Sciatic nerve (tissue), 2 donors: ENCODE measurements at places on chromosomes 5 and 9. TPM values are rescaled to one million over a fixed set of nuclear protein-coding genes. Genes with fewer than 3 reads are reported as not detected.

DNA sequence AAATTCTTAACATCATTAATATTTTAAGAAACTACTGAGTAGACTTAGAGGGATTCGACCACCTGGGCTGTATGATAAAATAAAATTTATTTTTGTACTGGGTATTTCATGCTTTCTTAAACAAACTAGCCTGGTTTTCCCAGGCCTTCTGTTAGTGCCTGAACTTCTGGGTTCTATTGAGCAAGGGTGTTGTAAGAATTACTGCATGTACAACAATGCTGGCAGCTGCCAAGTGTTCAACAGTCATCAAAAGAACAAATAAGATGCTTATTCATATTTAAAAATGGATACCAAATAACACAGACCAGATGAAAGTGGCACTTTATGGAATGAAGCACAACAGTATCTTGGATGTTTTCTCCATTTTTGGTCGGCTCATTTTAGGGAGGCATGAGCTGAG lies 123.2 kb upstream of the FBXL7 start:
- no peak for DNase-seq

- DNase-seq: no peak
These were observed 327.0 kb upstream of the TNC start for GRCh38 chr9:115444959-115445358.

DNA sequence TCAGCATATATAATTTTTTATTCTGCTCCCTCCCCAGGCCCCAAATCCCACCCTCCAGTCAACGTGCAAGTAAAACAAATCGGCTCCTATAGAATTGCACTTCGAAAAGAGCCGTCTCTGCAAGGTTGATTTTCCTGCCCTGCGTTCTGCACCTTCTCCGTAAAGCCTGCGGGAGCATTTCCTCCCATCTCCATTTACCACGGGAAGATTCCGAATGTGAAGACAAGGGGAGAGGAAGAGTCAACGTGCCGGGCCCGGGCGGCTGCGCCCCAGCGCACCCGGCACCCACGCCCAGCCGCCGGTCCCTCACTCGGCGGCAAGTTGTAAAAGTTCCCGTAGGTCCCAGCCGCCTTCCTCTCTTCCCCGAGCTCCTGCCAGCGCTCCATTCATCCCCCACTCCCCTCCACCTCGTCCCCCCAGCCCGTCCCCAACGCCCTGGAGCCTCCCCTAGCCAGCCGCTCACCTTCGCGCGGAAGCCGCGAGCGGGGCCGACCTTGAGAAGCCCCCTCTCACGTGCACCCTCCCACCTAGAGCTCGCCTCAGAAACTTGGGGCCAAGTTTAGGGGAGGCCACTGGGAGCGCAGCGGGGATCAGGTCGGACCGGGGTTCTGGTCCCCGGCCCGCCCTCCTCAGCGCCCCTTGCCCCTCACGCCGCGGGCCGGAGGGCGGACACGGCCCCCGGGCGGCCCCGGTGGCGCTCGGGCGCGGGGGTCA lies 431 bp downstream of the BNC2 start:
- DNase-seq: no peak

GRCh38 chr9:135960411-135961276 lies 529 bp downstream of the UBAC1 start:
- DNase-seq: peak; percentile 81

GRCh38 chr5:134114886-134115805 lies 665 bp downstream of the TCF7 start:
- DNase-seq: no peak

DNA sequence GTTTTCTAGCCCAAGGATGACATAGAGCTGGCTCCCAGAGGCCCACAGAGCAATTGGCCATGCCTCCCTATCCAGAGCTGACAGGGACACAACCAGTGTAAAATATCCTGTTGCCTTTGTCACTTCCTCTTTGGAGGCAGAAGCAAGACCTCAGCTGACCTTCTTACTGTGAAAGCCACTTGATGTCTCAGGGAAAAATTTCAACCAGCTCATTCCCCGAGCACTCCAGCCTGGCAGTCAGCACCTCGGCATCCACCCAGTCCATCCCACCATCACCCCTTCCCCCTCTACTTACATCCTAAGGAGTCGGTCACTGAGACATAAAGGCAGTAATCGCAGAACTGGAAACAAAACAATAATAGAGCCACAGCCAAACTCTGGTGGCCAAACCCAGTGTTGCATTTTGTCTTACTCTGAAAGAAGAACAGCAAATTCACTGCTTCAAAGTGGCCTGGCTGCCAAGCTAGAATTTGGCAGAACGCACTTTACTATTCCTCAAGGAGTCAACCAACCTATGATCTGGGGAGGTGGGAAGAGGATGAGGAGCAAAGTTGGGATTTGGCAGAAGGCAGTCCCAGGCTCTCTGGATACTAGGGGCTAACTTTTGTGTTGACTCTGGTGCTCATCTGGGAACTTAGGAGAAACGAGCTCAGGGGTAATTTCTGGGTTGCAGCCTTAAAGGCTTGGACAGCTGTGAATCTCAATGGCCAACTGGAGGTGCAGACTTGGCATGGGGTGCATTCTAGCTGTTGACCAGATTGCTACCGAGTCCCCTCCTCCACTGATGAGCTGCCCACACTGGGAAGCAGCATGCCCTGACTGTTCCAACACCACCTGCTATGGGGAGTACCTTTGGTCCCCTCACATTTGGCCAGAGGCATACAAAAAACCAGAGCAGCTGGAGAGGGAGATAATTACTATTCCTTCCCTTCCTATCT lies 13.6 kb downstream of the NIPAL4 start:
- DNase-seq: no peak

GRCh38 chr5:103886826-103887225 lies 324.2 kb upstream of the NUDT12 start:
- DNase-seq: no peak

DNA sequence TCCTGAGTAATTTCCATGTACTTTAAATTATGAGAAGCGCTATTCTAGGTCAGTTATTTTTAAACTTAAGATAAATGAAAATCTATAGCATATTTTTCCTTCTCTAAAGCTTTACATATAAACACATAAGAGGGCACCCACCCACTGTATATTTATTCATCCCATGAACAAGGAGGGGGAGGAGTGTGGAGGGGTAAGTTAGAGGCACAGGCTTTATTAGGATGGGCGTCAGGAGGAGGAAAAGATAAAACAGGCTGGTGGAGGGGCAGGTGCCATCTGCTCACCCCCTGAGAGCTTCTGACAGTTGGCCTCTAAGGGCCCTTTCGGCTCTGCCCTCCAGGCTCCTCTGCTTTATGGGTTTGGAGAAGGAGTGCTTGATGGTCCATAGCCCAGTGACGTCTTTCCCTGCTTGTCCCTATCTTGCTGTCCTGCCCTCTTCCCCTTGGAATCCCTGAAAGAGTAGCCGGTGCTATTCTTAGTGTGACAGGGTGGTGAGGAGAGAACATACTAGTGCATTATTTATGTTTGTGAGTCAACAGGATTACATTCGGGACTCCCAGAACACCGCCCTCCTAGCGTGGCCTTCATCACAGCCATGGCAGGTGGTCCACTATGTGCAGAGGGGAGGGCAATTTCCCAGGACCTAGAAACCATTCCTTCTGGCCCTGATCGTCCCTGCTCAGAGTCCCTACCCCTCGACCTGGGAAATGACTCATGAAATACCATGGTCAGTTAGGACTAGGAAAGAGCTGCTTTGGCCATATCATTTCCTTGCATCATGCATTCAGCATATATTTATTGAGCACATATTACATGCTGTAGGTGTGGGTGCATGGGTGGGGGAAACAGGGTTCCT lies 7.9 kb upstream of the SYNPO start:
- no peak for DNase-seq

- DNase-seq: no peak
These were observed 288.0 kb upstream of the ANKRD55 start for GRCh38 chr5:56520986-56521730.

DNA sequence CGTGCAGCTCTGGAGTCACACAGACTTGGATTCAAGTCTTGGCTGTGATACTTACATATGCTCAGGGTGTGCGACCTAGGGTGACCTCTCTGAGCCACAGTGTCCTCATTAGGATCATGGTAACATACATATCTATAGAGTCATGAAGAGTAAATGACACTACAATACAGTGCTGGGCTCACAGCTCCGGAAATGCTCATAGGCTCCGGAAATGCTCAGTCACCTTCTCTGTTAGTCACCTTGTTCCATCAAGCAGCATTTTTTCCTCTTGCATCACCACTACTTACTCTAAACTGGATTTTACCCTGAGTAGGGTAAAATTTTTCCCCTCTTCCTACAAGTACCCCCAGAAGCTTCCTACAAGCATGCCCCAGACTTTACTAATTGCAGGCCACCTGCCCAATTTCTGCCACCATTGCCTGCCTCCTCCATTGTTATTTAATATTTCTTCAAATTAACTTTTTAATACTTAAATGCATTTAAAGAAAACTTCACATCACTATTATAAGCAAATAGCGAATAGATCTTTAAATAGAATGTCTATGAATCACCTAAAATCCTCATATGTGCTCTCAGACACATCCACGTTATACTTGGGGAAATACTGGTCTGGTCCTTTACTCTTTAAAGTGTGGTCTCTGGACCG lies 147.6 kb upstream of the SPRY4 start:
- no peak for DNase-seq

GRCh38 chr5:107597803-107598202 lies 72.9 kb downstream of the EFNA5 start:
- DNase-seq: no peak

GRCh38 chr9:13823026-13823425 lies 490.9 kb downstream of the NFIB start:
- DNase-seq: no peak

GRCh38 chr5:65062469-65063083 lies 293.8 kb downstream of the CWC27 start:
- no peak for DNase-seq

DNA sequence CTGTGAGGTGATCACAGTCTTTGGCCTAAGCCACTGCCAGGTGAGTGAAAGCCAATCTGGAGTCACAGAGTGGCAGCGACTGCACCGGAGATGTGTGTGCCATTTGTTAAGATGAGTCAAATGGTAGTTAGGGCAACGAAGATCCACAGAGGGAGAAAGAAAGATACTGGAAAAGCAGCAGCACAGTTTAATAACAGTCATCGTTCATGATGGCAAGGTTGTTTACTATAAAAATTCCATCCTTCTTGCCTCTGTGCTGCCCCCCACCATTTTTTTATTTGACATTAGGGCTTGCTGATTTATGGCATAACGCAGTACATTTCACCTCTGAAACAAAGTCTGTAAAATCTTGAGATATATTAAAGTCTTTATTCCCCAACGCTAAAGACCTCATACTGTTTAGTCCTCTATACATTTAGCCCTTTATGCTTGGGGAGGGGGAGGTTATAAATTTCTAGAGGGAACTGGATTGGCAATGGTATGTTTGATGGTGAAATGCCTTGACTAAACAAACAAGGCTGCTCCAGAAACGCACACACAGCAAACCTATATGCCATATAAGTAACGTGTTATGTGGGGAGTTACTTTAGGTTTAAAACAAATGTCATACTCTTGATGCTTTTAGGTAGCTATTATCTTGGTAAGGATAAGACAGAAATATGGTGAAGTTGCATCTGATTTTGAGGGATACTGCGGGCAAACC lies 55.8 kb upstream of the ABL1 start:
- no peak for DNase-seq

- DNase-seq: no peak
These were observed 135.0 kb downstream of the NMUR2 start for GRCh38 chr5:152270096-152270495.

DNA sequence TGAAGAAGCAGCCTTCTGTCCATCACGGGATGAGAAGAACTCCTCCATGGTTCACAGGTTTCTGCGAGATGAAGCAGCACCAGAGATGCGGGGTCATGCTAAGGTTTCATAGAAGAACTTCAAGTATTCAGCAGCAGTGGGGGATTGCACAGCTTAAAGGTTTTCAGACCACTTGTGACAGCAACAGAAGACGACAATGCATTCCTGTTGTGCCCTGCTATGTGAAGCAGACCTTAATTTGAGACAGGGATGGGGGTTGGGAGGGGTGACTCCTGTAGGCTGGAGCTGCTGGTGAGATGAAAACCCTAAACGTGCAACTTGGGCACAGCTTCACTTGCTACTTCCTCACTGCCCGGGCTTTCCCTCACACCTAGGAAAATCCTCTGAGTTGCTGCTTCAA lies 256.0 kb downstream of the SLIT3 start:
- no peak for DNase-seq

DNA sequence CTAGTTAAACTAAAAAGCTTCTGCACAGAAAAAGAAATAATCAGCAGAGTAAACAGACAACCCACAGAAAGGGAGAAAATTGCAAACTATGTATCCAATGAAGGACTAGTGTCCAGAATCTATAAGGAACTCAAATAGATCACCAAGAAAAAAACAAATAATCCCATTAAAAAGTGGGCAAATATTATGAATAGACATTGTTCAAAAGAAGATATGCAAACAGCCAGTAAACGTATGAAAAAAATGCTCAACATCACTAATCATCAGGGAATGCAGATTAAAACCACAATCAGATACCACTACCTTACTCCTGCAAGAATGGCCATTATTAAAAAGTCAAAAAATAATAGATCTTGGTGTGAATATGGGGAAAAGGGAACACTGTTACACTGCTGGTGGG lies 119.9 kb downstream of the FRMD3 start:
- DNase-seq: no peak

- no peak for DNase-seq
These were observed 29.0 kb upstream of the C9orf72 start for GRCh38 chr9:27602142-27602861.

DNA sequence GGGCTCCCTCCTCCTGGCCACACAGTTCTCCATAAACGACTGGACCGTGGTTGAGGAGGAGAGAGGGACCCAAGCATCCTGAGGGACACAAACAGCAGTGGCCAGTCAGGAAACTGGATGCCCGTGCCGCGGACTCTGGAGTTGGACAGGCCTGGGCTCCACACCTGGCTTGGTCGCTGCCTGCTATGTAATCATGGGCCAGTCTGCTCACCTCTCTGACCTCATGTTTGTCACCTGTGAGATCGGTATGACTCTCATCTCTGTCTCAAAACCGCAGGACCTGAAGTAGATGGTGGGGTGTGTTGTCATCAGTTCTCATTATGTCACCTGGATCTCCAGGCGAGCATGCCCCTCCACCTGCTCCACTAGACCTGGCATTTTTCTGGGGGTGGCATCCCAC lies 14.5 kb downstream of the CXXC5 start:
- DNase-seq: no peak

RETREG1 gene
- total RNA-seq: 37.4 TPM

PLPPR1 gene
- 4.3 TPM for total RNA-seq

CCDC183 gene
- total RNA-seq: 2.5 TPM

IL3 gene
- total RNA-seq: not detected

PTBP3 gene
- total RNA-seq: 61.7 TPM

CCL28 gene
- total RNA-seq: 10.4 TPM

LHX3 gene
- total RNA-seq: not detected

C1QTNF3 gene
- 11.7 TPM for total RNA-seq

ADAMTSL2 gene
- 22.3 TPM for total RNA-seq
